ENCODE measurements at places on chromosomes 13 and 19.

- no peak for DNase-seq
Measured at GRCh38 chr19:43729919-43730318, 14.0 kb downstream of the IRGC start.

DNA sequence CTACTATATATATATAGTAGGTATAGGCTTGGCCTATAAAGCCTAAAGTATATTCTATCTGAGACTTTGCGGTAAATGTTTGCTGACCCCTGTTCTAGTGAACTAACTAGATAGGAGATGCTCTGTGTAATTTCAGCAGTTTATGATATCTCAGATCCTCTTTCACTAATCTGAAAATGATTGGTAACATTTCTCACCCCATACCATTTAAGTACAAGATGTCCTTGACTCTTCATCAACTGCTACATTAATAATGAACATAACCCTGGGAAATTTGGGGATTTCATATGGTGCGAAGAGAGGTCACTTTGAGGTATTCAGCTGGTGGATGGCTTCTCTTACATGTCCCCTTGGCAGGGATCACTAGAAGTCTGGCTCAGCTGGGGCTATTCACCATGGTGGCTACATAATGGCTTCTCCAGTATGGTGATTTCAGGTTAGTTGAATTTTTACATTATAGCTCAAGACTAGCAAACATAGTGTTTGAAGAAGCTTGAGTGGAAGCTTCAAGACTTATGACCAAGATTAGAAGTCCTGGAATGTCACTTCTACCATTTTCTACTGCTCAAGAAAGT is 103.6 kb upstream of the MYCBP2 start:
- no peak for DNase-seq

- no peak for DNase-seq
Measured at GRCh38 chr19:17309965-17310461, 650 bp downstream of the DDA1 start.

DNA sequence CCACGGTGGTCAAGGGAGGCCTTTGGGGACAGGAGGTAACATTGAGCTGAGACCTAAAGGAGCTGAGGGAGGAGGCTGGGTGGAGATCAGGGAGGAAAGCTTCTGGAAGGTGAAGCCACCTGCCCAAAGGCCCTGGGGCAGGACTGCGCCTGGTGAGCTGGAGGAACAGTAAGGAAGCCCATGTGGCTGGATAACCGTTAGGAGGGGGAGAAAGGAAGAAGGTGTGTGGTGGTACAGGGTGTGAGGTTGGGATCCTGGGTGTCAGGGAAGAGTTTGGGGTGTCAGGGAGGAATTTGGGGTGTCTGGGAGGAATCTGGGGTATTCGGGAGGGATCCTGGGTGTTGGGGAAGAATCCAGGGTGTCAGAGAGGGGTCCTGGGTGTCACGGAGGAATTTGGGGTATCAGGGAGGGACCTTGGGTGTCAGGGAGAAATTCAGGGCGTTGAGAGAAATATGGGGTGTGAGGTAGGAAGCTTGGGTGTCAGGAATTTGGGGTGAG is 695 bp downstream of the TICAM1 start:
- DNase-seq: peak; percentile 42

DNA sequence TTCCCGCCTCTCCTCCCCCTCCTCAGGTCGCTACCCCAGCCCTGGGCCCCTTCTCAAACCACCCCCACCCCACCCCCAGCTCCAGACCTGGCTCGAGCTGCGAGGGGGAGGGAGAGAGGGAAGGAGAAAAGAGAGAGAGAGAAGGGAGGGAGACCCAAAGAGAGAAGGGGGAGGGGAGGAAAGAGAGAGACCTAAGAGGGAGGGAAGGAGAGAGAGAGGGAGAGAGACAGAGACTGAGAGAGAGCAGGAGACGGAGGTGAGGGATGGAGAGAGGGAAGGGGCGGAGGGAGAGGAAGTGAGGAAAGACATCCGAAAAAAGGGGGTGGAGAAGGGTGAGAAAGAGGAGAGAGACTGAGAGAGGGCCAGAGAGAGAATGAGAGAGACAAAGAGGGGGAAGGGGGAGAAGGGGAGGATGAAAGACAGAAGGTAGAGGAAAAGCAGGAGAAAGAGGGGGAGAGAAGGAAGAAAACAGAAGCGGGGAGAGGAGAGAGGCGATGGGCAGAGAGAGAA is 2.0 kb upstream of the SPACA6 start:
- DNase-seq: peak; percentile 49

- DNase-seq: peak; percentile 43
Measured at GRCh38 chr19:40623403-40624251, 22.5 kb downstream of the LTBP4 start.

DNA sequence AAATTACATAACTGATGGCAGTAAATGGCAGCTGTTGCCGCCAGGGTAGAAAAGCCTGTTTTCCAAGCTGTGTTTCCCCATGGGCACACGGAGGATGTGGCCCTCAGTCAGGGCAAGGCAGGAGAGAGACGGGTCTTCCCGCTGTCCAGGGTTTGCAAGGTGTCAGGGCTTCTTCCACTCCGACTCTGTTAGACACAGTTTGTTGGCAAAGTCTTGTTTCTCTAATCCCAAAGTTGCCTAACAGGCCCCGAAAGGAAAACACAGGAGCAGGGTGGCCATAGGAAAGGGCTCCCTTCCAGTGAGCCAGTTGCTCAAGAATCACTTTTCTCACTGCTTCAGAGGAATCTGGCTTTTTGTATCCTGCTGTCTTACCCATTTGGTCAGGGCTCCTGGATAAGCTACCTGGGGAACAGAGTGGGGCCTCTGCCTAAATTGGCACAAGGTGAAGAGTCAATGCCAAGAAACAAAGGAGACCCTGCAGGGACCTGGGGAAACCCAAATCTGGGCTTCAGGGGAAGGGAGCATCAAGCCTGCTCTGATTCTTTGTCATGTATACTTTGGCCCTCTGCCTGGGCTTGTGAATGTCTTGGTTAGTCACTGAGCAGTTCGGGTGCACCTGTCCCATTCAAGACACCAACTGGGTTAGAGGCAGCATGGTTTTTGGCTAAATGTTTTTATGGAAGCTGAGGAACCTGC is 29.0 kb upstream of the CXCL17 start:
- DNase-seq: peak; percentile 68

GRCh38 chr19:3577723-3578344 is 5.1 kb downstream of the HMG20B start:
- no peak for DNase-seq

DNA sequence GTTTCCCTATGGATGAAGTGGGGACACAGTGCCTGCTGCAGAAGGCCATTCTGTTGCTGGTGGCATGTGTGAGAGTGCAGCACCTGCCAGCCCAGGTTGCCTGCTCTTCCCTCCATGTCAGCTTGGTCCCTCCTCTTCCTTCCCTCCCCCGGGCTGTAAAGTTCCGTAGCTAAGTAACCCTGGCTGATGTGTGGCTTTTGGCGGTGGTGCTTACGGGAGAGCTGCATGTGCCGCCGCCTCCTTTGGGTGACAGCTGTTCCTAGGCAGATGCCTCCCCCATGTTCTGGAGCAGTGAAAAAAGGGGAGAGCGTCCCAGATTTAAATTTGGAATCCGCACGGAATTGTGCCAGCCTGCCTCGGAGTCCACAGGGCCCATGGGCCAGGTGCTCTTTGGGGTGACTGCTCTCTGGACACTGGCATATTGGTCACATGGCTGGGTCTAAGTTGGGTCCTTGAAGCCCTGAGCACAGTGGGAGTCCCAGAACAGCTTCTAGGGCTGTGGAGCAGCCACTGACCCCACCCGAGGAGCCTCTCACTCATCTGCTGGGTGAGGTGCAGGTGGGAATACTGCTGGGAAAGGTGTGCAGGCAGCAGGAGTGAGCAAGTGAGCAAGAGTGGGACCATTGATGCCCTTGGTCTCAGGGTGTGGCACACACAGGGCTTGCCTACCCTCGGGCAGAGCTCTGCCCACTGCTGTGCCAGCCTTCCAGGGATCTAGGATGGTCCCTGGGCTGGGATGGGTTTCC is 33.1 kb upstream of the ZNF536 start:
- DNase-seq: no peak

- DNase-seq: no peak
Measured at GRCh38 chr13:33016414-33017322, at the start of gene KL. Gene KL, plus strand, starts transcription at chr13:33016423. Its CDS starts 18 bp downstream, at chr13:33016441.

GRCh38 chr13:20550799-20551198 is 16.2 kb upstream of the IFT88 start:
- no peak for DNase-seq

DNA sequence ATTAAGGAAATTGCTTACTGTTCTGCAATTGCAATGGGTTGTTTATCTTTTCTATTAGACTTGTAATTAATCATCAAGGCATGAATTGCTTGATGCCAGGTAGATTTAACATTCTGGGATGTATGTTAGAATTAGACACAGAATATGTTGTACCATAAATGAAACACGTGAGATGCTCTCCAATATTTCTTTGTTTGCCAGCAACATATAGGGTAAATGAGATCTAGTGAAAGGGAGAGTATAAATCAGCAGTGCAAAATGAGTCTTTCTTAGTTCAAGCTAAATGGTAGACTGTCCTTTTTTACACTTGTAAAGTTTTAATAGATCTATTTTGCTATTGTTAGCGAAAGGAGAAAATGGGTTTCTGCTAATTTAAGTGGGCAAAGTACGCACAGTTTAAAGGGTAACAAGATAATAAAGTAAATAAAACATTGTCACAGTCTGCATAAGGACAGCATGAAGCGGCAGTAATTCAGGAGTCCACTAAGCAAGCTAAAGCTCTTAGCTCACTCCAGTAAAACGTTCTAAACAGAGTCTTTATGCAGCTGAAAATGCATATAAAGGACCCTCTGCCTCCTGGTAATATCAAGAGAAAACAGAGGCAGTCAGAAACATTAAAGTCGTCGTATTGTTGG is 1137.1 kb downstream of the OLFM4 start:
- no peak for DNase-seq

Data from MCF 10A (cell line).